T-cell (primary cell): ENCODE measurements at places on chromosomes 3 and 15.

DNA sequence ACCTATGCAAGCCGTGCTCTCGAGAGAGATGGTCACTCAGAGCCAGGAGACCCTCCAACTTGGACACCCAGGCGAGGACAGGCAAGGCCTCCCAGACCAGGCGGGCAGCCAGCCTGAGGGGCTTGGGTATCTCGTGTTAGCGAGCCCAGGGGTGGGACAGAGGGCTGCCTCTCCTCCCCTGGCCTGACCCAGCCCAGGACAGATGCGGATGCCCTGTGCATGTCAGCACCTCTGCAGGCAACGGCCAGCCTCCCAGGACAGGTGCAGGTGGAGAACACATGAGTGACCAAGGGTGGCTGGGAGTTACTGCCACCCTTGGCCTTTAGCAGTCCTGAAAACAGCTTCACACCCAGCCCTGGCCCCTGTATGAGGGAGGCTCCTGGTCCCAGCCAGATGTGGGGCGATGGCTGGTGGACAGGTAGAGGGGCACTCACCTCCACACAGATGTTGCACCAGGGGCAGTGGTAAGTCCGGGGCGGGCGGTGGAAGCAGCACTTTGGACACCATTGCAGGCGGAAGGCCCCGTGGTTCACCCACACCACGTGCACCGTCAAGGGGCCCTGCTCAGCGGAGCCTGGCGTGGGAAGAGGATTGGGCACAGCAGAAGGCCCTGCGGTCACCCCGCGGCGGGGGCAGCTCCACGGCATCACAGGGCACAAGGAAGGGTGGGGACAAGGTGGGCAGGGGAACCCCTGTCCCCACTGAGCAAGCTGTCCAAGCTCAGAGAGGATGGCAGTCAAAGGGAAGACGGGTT lies 2.1 kb downstream of the ZDHHC19 start:
- no peak overlapping the region for H3K27ac ChIP-seq
- no peak overlapping the region for H3K4me3 ChIP-seq
- peaks cover 2% of the 10 kb centered on the region for H3K27me3 ChIP-seq
- DNase-seq = no peak
- no peaks in the 10 kb centered on the region for H3K36me3 ChIP-seq

- H3K4me3 ChIP-seq = no peak overlapping the region
- H3K36me3 ChIP-seq = no peaks in the 10 kb centered on the region
- no peak overlapping the region for H3K27ac ChIP-seq
- DNase-seq = no peak
Measured at GRCh38 chr15:55007561-55007960, 189.2 kb downstream of the RSL24D1 start.

GRCh38 chr3:13411186-13411860 lies 8.8 kb downstream of the NUP210 start:
- H3K4me3 ChIP-seq = no peak overlapping the region
- DNase-seq = no peak
- no peaks in the 10 kb centered on the region for H3K27me3 ChIP-seq
- peaks cover 71% of the 10 kb centered on the region for H3K4me1 ChIP-seq
- H3K27ac ChIP-seq = no peak overlapping the region

DNA sequence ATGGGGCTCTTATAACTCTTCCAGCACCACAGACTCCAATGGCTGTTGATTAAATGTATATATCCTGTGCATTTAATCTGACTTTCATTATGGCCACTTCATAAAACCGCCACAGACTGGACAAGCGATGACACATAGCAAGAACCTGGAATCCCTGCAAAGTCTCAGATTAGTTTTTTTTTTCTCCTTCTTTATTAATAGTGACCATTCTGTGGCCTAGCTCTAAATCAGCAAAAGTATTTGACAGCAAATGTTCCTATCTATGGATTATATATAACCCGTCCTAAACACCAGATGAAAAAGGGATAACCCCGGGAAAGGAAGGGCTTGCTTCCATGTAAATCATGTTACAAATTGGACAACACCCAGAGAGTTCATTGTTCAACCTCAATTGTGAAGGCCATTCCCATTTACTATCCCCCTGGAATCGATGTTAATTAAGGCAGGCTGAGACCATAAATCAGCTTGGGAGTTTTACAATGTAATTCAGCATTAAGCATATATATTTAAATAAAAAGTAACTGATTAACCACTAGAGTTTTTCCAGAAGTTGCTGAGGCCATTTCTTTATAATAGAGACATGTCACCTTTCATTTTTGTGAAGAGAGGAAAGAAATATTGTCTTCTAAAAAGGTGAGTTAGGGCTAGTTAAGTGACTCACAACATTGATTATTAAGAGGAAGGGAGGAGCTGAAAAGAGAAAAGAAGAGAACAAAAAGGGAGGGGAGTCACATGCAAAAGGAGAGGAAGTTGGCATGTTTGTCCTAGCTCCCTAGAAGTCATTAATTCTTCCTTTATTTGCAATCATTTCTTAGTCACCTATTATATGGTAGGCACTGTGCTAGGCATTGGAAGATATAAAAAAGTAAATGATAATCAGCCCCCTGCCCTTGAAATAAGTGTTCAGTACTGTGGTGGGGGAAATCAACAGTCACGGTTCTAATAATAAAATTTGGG lies 26.2 kb downstream of the ALDH1A2 start:
- H3K36me3 ChIP-seq = no peaks in the 10 kb centered on the region
- no peak overlapping the region for H3K27ac ChIP-seq
- no peak for DNase-seq

GRCh38 chr15:95326431-95327182 lies 1003.9 kb upstream of the NR2F2 start:
- H3K4me3 ChIP-seq = no peak overlapping the region
- no peaks in the 10 kb centered on the region for H3K36me3 ChIP-seq
- H3K27me3 ChIP-seq = peaks cover 20% of the 10 kb centered on the region
- H3K27ac ChIP-seq = no peak overlapping the region

DNA sequence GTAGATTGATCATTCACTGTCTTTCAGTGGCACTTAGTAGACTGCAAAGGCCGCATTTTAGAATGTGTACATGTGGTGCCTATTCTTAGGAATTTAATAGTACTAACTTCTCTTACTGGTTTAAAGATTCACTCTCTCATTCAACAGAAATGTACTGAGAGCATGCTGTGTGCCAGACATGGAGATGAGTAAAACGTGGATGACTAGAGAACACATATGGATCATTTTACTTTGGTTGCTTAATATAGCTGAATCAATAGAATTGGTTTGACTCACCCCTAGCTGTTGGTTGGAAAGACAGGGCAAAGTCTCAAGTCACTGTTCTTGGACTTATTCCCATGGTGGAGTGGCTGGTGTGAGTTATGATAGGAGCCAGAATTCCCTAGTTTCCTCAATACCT lies 109.1 kb upstream of the TNFAIP8L3 start:
- no peaks in the 10 kb centered on the region for H3K4me1 ChIP-seq
- H3K36me3 ChIP-seq = no peaks in the 10 kb centered on the region
- no peak overlapping the region for H3K27ac ChIP-seq
- peaks cover 10% of the 10 kb centered on the region for H3K27me3 ChIP-seq

DNA sequence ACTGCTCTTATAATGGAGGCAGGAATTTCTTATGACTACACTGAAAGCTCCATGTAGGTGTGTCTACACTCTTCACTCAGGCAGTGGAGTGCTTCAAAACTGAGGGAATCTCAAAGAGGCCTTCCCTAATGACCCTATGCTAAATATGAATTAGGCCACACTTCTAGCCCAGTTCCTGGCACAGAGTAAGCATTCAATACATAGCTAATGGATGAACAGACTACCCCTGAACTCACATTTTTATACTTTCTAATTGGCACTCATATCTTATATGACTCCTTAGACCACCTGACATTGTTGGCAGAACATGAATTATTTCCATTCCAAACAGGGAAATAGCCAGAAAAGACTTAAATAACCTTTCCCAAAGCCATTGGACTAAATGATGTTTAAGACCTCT lies 3.4 kb downstream of the RARRES1 start:
- no peak overlapping the region for H3K27ac ChIP-seq
- H3K27me3 ChIP-seq = no peaks in the 10 kb centered on the region
- peaks cover 3% of the 10 kb centered on the region for H3K4me1 ChIP-seq

DNA sequence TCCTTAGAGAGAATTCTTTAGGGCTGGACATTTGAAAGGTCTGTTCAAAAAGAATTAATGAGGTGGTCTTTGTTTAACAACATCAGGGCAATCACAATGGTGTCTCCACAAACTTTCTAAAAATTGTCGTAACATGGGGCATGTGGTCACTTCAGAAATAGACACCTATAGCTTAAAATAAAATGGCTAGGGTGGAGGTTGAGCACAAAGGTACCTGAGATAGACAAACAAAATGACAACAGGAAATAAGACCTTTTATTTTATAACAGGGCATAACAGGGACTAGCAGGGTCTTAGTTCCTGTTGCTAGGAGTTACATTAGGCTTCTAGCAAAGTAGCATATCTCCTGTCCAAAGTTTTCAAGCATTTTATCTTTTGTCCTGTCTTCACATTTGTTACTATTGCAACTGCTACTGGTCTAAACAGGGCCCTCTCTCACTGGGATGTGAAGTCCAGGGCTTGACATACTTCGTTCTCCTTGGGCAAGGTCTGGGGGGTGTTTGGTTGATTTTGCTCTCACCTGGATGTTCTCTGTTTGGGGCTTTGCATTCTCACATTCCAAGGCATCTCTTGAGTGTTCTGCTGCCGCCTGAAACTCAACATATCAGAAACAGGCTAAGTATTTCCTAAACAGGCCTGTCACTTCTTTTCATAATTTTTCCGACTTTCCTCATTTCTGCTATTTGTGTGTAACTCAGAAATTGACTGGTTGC lies 3.0 kb downstream of the GCSAM start:
- H3K36me3 ChIP-seq = peaks cover 6% of the 10 kb centered on the region
- H3K4me3 ChIP-seq = no peak overlapping the region
- H3K4me1 ChIP-seq = peaks cover 83% of the 10 kb centered on the region
- no peak for DNase-seq
- no peaks in the 10 kb centered on the region for H3K27me3 ChIP-seq
- H3K27ac ChIP-seq = peak overlapping the region; percentile 83

DNA sequence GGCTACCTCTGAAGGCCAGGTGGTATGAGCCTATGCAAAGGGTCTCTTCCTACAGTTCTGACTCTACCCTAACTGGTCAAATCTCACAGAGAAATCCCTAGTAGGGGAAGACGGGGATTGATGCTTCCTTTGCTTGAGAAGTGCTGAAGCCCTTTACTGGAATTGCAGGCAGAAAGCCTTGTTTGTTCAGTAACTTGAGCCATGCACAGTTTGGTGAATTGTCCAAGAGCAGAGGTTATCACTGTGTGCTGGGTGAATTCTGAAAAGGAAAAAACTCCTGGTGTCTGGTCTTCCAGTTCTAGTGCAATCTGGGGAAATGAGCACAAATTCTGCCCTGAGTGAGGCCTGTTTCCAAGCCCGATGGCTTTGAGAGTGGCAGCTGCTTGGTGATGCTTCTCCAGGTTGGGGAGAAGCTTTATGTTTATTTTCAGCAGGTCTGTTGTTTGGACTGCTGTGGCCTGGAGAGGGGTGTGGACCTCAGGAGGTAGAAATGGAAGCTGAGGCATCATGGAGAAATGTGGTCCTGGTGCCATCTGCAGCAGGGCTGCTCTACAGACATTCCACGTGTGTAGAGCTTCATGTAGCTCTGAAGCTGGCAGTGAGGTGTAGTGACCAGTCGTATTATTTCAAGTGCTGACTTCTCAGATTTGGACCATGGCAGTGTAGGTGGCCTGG lies 60.9 kb downstream of the ARNT2 start:
- peaks cover 22% of the 10 kb centered on the region for H3K27me3 ChIP-seq
- no peak overlapping the region for H3K27ac ChIP-seq
- no peaks in the 10 kb centered on the region for H3K36me3 ChIP-seq
- no peaks in the 10 kb centered on the region for H3K4me1 ChIP-seq

GRCh38 chr3:67381667-67382272 lies 272.6 kb downstream of the SUCLG2 start:
- H3K4me3 ChIP-seq = no peak overlapping the region
- peaks cover 4% of the 10 kb centered on the region for H3K36me3 ChIP-seq
- H3K27me3 ChIP-seq = no peaks in the 10 kb centered on the region
- DNase-seq = no peak

- no peak overlapping the region for H3K27ac ChIP-seq
- peaks cover 29% of the 10 kb centered on the region for H3K4me1 ChIP-seq
- H3K36me3 ChIP-seq = no peaks in the 10 kb centered on the region
- no peak for DNase-seq
- H3K4me3 ChIP-seq = no peak overlapping the region
Measured at GRCh38 chr3:155553780-155554179, 191.1 kb downstream of the PLCH1 start.

GRCh38 chr3:133238015-133238414 lies 161.8 kb upstream of the BFSP2 start:
- no peaks in the 10 kb centered on the region for H3K27me3 ChIP-seq
- H3K36me3 ChIP-seq = no peaks in the 10 kb centered on the region
- H3K4me1 ChIP-seq = no peaks in the 10 kb centered on the region
- no peak overlapping the region for H3K27ac ChIP-seq

DNA sequence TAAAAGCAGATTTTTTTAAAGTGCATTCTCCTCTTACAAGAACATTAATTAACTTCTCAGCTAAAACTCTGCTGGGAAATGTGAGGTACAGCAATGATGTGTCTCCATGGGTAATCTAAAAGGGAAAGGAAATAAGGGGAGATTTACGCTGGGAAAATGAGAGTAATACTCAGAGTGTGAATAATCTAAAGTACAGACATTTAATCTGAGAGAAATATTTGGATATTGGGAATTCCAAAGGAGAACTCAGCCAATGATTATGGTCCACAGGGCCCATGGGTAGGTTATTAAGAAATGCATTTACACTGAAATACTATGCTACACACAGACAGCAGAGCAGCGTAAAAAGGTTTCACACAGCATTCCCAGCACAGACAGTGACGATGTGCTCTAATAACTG lies 229.9 kb downstream of the MAGI1 start:
- H3K4me3 ChIP-seq = no peak overlapping the region
- H3K27ac ChIP-seq = no peak overlapping the region
- DNase-seq = no peak
- no peaks in the 10 kb centered on the region for H3K36me3 ChIP-seq

GRCh38 chr15:70033109-70033508 lies 64.6 kb downstream of the TLE3 start:
- H3K36me3 ChIP-seq = no peaks in the 10 kb centered on the region
- no peaks in the 10 kb centered on the region for H3K27me3 ChIP-seq
- no peak overlapping the region for H3K4me3 ChIP-seq
- H3K4me1 ChIP-seq = no peaks in the 10 kb centered on the region

GRCh38 chr3:117669774-117670173 lies 960.2 kb downstream of the TUSC7 start:
- no peak overlapping the region for H3K27ac ChIP-seq
- no peaks in the 10 kb centered on the region for H3K27me3 ChIP-seq
- no peak overlapping the region for H3K4me3 ChIP-seq
- H3K4me1 ChIP-seq = no peaks in the 10 kb centered on the region
- no peak for DNase-seq

GRCh38 chr3:105822171-105823123 lies 46.4 kb downstream of the CBLB start:
- H3K4me1 ChIP-seq = no peaks in the 10 kb centered on the region
- DNase-seq = no peak
- no peaks in the 10 kb centered on the region for H3K27me3 ChIP-seq
- no peaks in the 10 kb centered on the region for H3K36me3 ChIP-seq

DNA sequence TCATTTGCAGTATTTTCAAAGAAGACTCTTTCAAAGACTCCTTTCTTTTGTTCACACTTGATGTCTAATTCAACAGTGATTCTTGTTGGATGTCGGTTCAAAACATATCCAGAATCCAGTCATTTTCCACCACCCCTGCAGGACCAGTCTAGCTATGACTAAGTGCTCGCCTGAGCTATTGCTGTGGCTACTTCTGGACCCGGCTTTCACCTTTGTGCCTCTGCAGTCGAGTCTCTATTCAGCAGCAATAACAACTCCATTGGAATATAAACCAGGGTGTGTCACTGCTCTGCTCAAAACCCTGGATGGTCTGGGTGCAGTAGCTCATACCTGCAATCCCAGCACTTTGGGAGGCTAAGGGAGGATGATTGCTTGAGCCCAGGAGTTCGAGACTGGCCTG lies 55.0 kb downstream of the PRICKLE2 start:
- no peaks in the 10 kb centered on the region for H3K36me3 ChIP-seq
- H3K4me1 ChIP-seq = no peaks in the 10 kb centered on the region
- DNase-seq = no peak
